AML-193 (cell line): ENCODE measurements at places on chromosomes 3 and 15.
A peak's percentile ranks its signal among the peaks of the same experiment; 100 is the strongest.

DNA sequence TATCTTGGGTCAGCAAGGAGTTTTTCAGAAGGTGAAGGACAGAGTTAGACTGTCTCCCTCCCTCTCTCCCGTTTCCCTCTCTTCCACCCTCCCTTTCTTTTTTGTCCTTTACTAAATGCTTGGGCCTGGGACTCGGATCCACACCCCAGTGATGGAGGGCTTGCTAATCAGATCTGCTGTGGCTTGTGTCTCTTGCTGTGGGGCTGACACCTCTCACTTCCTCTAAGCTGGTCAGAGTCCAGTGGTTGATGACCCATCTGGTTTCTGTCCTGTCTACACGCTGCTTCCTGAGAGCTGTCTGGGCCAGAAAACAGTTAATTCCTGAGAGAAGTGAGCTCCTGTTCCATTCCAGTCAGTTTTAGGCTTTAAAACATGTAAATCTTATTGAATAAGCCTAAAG is 849 bp downstream of the TRAK1 start:
- DNase-seq: no peak

- DNase-seq: no peak
Observed at GRCh38 chr3:49349348-49350114, 8.6 kb downstream of the GPX1 start.

GRCh38 chr3:170426240-170426797 is 7.7 kb downstream of the CLDN11 start:
- DNase-seq: no peak

DNA sequence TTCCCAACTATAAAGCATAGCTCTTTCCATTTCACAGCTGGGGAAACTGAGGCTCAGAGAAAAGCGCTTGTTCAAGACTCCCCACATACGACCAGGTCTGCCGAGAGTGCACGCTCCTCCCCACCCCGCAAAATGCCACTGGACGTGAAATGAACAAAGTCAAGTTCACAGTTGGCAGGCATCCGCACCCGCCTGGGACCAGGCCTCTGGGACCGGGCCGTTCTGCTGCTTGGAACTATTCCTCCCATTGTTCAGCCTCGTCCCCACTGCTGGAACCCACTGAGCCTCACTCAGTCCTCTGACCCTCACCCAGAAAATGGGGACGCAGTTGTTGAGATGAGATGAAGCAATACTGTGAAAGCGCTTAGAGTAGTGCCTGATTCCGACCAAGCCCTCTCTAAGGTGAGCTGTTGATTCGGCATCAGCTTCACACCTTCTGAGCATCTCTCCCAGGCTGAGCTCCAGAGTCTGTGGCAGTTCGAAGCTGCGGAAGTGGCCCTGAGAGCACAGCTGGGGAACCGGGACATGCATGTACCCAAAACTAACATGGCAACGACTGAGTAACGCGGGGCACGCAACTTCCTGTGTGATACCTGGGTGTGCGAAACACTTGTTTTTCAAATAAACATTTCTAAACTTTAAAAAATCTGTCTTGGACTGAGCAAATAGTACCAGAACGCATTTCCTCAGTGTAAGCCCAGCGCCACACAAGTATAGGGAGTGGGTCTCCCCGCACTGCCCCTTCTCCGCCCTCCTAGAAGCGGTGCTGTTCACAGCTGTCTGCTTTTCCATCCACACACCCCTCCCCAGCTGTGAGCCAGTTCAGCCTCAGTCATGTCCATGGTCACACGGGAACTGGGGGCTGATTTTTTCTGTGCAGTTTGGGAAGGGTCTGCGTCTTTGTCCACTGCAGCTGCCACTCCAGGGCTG is 93.4 kb downstream of the CHSY1 start:
- DNase-seq: no peak

DNA sequence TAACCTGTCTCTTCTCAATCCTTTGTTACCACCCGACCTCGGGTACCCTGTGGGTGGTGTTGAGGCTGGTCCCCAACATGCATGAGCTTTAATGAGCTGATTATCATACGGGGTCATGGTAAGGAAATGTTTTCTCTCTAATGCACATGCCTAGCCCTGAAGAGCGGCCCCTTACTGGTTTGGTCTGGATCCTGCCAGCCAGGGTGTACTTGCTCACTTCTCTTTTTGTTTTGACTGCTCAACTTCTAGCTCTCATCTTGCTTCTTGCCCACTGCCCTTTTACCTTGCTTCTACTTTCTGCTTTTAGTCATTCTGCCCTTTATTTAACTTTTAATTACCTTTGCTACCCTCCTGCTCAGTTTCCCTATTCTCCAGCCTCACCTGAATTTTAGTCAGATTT is 44.3 kb upstream of the ACAD9 start:
- no peak for DNase-seq

- DNase-seq: no peak
Observed at GRCh38 chr3:120497336-120497735, 46.5 kb upstream of the FSTL1 start.

GRCh38 chr15:53580366-53580765 is 179.1 kb downstream of the WDR72 start:
- DNase-seq: no peak

- DNase-seq: no peak
Observed at GRCh38 chr3:128472449-128473179, 5.9 kb upstream of the DNAJB8 start.

GRCh38 chr3:107068980-107069379 is 308.3 kb upstream of the CCDC54 start:
- no peak for DNase-seq

GRCh38 chr3:9035473-9035872 is 72.2 kb upstream of the RAD18 start:
- no peak for DNase-seq

DNA sequence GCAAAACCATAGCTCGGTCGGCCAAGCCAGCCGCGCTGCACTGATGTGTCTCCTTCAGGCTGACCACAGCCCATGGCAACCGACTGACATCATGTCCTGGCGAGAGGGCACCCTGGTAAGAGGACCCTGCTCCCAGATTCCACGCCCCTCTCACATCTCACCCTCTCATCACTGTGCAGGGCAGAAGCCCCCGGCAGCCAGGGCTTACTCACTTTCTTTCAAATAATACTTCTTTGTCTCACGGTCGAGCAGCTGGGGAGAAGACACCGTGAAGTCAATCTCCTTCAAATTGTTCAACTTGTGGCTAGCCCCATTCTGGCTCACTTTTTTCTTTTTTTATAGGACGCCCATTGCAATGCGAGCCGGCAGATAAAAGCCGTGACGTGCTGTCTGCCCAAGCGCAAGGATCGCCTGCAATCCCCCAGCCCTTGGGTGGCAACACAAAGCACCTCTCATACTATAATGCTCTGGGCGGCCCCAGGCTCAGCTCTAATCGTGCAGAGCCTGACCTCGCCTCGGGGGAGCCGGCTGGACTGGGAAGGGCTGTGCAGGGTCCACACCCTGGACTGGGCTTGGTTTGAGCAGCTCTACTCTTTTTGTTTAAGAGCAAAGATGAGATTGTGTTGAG is 33.6 kb downstream of the VGLL4 start:
- DNase-seq: no peak

DNA sequence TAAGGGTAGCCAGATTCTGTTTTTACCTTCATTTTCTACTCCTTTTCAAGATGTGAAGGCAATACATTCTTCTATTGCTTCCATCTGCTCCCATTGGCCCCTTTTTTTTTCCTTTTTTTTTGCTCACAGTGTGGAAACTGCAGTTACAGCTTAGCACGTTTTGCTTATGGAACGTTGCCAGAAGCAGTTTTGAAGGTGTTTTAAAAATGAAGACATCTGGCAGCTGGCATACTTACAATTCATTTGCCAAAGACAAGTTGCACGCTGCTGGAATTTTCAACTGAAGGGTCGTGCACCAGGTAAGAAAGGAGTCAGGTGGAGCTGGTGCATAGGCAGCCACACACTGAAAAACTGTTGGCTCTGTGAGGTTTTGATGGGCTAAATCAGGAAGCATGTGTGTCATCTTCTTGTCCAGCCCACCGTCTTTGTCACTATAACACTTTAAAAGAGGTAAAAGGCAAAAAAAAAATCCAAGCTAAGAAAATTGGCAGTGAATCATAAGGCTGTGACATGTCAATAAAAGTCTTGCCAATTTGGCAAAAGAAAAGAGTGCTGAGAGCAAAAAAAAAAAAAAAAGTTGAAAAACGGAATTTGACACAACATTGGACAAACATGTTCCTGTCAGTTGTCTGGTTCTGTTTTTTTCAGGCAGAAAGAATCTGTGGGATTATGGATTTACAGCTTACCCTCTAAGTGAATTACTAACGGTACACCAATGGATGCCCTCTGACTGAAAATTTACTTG is 225.4 kb upstream of the SOX2 start:
- no peak for DNase-seq

DNA sequence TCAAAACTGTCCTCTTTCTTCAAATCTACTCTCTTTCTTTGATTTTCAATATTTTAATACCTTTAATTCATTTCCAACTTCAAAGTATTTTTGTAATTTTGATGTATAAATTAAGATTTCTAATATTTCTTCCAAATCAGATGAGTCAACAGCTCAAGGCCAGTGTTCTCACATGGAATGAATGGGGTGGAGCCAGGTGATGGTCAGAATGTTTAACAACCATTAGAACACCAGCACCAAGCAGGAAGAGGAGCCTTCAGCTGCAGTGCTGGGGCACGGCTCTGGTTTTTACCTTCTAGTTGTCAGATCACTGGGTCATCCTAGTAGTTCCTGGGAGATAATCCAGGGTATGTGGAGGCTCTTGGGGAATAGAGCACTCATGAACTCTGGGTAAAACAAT is 494.5 kb upstream of the PDZRN3 start:
- DNase-seq: no peak

- no peak for DNase-seq
Observed at GRCh38 chr15:56040081-56041035, 46.9 kb upstream of the NEDD4 start.

DNA sequence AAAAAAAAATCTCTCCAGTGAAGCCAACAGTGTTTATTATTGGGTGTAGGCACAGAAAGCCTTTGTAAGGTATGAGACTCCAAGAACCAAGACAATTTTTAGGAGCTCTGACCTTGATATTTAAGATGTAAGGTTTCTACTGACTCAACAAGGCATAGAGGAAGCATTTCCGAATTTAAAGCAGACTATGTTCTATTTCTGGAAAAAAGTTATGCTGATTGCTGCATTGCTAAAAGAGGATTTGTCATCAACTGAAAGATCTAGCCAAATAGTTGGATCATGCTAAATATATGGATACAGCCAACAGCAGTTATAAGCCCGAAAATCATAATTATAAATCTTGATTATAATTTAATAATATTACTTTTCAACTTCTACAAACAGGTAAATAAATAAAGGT is 53.3 kb upstream of the MELTF start:
- DNase-seq: no peak

DNA sequence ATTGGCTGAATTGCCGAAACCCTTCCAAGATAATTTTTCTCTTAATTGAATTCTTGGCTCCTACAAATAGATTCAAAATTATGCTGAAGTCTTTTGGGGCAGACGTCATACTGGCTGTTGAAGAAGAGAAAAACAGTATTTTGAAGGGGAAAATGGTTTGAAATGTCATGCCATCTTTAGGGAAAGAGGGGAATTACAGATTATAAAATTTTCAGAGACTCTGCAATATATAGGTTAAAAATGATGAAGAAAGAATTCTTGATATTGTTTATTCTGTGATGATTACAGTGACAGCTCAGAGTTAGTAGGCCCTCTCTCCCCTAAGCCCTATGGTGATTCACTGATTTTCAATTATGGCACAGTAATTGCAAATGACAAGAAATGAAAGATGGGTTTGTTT is 86.1 kb downstream of the CGNL1 start:
- no peak for DNase-seq

- DNase-seq: no peak
Observed at GRCh38 chr15:87477737-87478686, 778.5 kb downstream of the NTRK3 start.

GRCh38 chr15:41847981-41848380 is 9.3 kb downstream of the PLA2G4B start:
- no peak for DNase-seq

DNA sequence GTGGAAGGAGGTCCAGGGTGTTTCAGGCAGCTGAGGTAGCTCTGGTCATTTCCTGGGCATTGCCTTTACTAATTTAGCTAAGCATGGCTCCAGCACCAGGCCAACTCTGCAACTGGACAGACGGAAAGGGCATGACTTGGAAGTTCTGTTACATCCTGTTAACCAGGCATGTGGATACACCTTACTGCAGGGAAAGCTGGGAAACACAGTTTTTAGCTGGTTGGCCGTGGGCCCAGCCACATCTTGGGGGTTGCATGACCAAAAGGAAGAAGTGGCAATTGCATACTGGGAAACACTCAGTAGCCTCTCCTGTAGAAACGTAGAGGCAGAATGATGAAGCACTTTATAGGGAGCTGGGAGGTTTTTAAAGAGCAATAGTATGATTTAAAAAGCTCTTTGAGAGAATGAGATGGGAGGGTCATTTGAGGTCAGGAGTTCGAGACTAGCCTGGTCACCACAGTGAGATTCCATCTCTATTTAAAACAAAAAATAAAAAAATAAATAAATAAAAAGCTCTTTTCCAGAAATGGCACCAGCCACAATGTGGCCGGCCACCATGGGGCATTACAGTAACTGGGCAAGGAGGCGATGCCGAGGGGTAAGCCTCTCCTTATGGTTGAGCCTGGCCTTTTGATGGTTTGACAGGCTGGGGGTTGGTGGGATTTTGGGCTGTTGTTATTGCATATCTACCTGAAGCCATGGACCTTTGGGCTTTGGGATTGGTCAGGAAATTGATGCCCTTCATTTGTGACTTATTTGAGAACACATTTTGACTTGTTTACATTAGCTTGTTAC is 28.6 kb downstream of the TRAK1 start:
- peak; percentile 73 for DNase-seq

DNA sequence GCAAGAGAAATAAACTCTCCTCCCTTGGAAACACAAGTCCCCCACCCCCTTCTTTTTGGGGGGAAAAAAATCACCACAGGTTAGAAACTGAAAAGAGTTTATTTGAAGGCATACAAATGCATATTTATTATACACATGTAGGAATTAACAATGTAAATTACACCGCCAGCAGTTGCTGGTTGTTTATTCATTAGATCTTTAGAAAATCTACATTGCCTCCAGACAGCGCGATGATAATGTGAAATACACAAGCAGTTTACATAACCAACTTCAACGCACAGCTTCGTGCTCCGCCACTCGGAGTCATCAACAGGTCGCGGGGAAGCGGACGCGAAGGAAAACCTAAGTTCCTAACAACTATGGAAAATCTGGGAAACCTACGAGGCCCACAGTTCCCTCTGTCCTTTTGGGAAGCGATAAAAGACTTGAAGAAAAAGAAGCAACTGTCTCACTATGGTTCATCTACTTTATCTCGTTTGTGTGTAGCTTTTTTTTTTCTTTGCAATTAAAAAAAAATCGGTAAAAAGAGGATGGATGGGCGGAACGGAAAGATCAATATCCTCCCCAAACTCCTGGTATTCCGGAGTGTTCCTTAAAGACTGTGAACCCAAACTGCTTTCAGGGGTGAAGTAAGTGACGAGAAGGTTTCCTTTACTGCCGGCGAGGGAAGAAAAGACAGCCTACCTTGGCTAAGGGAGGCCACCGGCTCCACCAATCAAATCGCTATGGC is 8.4 kb upstream of the FOXB1 start:
- no peak for DNase-seq

- no peak for DNase-seq
Observed at GRCh38 chr3:179731544-179731943, 78.7 kb downstream of the USP13 start.
